ENCODE measurements at places on chromosomes 11 and 22.

DNA sequence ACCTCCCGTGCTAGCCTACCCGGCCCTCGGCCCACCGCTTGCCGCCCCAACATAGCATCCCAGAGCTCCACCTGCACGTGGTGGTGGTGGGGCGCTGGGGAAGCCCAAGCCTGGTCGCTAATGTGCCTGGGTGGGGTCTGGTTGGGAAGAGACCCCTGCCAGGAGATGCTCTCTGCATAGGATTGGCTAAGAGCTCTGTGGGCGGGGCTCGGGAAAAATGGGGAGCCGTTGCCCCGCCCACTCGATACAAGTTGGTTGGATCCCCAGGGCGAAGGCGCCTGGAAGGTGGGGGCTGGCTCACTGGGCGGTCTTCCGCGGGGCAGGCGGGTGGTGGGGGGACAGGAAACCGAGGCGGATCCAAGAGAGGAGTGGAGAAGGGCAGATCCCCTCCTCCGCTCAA lies 7.6 kb downstream of the LRRC10B start:
- peak; percentile 22 for DNase-seq

DNA sequence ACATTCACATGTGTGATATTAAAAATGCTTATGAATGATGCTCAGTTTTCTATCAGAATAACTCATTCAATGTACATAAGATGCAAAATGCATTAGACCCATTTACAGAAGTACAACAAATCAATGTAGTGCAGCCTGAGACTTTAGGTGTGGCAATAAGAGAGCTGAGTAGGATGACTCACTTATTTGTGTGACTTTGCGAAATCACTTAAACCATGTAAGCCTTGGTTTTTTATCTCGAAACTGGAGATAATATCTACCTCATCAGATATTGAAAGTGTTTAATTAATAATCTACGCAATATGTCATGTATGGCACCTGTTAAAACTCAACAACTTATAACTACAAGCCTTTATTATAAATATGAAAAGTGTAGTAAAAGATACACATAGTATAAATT lies 105.7 kb upstream of the LUZP2 start:
- DNase-seq = no peak

DNA sequence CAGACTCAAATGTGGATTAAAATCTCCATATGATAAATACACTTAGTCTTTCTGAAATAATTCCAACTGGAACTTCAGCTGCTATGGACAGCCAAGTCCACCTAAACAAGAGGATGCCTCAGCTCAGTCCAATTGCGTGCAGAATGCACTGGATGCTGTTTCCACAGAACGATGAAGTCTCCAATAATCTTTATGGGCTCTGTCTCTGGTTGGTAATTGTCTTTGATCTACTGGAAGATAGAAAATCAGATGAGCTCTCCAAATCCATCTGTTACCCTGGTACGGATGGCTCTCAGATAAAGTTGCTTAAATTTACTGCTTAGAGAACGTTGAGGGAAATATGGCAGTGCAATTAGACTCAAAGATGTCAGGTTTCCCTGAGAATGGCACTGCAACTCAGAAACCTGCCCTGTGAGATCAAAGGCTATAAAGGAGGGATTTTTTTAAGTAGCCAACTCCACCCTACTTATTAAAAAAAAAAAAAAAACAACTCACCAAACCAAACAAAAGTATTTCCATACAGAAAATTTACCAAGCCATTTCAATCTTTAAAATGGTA lies 859 bp upstream of the BIRC3 start:
- DNase-seq = no peak

DNA sequence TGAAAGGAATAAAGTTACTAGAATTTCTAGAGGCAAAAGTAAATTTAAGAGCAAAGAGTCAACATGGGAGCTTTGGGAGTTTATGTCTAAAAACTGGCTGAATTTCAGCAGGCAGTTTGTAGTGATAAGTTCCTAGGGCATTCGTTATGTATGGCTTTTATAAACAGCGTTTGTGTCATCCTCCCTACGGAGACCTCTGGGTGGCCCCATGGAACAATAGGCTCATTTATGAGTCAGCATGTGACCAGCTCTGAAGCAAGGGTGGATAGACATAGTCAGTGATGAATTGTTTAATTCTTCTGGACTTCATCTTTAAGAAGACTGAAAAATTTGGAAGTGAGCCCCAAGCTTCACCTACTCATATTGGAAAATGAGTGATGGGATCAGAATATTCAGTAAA lies 37.1 kb downstream of the SVIP start:
- DNase-seq = no peak

DNA sequence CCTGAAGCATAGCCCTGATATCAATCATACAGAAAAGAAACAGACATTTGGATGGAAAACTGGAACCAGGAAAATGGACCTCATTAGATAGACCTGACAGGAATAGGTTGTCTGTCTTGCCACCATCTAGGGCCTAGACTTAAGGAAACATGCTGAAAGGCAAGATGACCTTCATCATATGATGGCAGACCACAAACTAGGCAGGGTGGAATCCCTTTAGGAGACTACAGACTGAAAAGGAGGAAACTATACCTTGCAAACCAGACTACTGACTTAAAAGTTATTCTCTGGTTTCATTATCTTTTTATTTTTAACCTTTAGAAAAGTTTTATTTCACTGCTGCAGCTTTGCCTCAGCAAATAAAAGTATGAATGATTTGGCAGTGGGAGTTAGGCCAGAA lies 20.3 kb downstream of the SBF2 start:
- DNase-seq = no peak

- no peak for DNase-seq
Measured at GRCh38 chr22:41713004-41713403, 13.7 kb downstream of the MEI1 start.

Data from activated naive CD8-positive, alpha-beta T cell treated with anti-CD3 and anti-CD28 coated beads for 36 hours (primary cell).